ENCODE measurements at places on chromosomes 3 and 15. TPM values are rescaled to one million over a fixed set of nuclear protein-coding genes. Genes with fewer than 3 reads are reported as not detected.

The PLS1 gene
- total RNA-seq, result 1.8 TPM

The TMEM40 gene
- total RNA-seq, result not detected

The SKOR1 gene
- total RNA-seq, result 0.12 TPM

The GPR149 gene
- not detected for total RNA-seq

The PAK6 gene
- under 0.01 TPM for total RNA-seq

The CACNA2D2 gene
- under 0.01 TPM for total RNA-seq

The ANKRD63 gene
- total RNA-seq, result not detected

The ASB14 gene
- under 0.01 TPM for total RNA-seq

The IL17RB gene
- total RNA-seq, result 0.11 TPM

The SLCO2A1 gene
- under 0.01 TPM for total RNA-seq

The MUC20 gene
- total RNA-seq, result 0.22 TPM

The GOLGA8H gene
- 0.33 TPM for total RNA-seq

The NR1I2 gene
- total RNA-seq, result not detected

The DNAH12 gene
- under 0.01 TPM for total RNA-seq

The NANOGP8 gene
- total RNA-seq, result not detected

The ECE2 gene
- not detected for total RNA-seq

The SLC28A1 gene
- 0.12 TPM for total RNA-seq

The OXNAD1 gene
- total RNA-seq, result 17.0 TPM

The EFCAB12 gene
- total RNA-seq, result under 0.01 TPM

The IL17RC gene
- total RNA-seq, result 43.3 TPM

The LNP1 gene
- total RNA-seq, result 5.8 TPM

The SIAH2 gene
- 25.7 TPM for total RNA-seq

The MESP1 gene
- 1.1 TPM for total RNA-seq

The IQCF5 gene
- total RNA-seq, result not detected

The SCAANT1 gene
- not detected for total RNA-seq

The OIP5 gene
- total RNA-seq, result 12.1 TPM

The MYEF2 gene
- total RNA-seq, result 16.6 TPM

The REC114 gene
- not detected for total RNA-seq

The KBTBD13 gene
- not detected for total RNA-seq

The POLR2M gene
- total RNA-seq, result 129 TPM

The C2CD4A gene
- total RNA-seq, result 0.12 TPM

The PRSS50 gene
- total RNA-seq, result 0.12 TPM

The PPP1R14D gene
- not detected for total RNA-seq

The DNAJB8 gene
- not detected for total RNA-seq

The BHLHE40 gene
- total RNA-seq, result 15.9 TPM

The CHDH gene
- total RNA-seq, result 0.44 TPM

The RBP2 gene
- not detected for total RNA-seq

All from uterine smooth muscle cell (primary cell).